ENCODE measurements at places on chromosomes 13 and 19.

- no peak for DNase-seq
Observed at GRCh38 chr13:60620611-60621395, 223.8 kb downstream of the TDRD3 start.

DNA sequence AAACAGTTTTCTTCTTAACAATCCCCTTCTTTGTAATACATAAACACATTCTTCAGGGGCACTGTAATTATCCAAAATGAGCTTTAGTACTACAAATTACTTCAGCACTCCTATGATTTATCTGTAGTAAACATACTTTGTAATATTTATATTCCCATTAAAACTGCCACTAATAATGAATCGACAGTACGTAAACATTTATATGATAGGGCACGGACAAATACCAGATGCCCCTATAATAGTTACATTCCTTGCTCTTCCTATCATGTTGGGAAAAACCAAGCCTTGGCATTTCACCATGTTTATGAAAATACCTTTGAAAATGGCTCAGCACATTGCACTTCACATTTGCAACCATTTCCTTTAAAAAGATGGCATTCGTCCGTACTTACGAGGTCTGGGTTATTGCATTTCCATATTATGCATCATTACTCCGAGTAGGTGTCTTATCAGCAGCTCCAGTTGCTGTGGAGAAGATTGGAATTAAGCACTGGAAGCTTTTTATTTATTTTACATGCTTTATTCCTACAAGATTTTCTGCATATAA is 1043.4 kb downstream of the DIAPH3 start:
- no peak for DNase-seq

GRCh38 chr19:58350871-58351557 is 2.3 kb downstream of the A1BG start:
- no peak for DNase-seq

GRCh38 chr13:109672545-109672944 is 113.8 kb downstream of the IRS2 start:
- DNase-seq, result no peak

DNA sequence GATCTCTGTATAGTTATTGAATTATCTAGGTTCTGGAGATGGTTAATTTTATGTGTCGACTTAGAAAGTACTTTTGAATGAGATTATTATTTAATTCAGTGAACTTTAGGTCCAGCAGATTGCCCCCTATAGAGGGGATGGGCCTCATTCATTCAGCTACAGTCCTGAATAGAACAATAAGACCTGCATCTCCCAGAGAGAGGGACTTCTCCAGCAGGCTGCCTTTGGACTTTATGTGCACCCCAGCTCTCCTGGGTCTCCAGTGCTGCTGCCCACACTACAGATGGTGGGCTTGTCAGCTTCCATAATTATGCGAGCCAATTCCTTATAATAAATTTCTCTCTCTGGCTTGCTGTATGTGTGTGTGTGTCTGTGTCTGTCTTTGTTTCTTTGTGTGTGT is 39.3 kb upstream of the KL start:
- no peak for DNase-seq

DNA sequence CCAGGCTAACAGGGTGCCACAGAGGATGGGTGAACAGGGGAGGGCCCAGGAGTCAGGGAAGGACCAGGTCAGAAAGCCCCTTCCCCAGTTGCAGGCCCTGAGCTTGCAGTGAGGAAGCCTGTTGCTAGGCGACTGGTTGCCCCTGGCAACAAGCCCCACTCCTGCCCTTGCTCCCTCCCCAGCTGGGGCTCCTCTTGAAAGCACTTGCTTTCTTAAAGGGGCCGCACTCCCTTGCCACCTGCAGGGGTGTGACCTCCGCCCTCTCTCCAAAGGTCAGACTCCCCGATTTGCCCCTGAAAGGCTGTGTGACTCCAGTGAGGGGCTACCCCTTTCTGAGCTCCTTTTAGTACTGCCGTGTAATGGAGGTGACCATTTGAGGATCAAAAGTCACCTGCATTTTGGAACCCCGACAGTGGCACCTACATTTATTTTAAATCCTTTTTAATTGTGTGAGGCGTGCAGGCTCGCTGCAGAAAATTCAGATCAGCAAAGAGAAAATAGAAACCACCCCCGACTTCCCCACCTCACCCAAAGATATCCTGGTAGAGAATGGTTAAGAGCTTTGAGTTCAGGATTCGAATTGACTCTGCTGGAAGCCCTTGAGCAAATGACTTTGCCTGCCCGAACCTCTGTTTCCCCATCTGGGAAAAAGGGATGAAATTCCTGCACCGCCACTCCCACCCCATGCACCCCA is 4.8 kb downstream of the FCHO1 start:
- no peak for DNase-seq

- no peak for DNase-seq
Observed at GRCh38 chr13:22126433-22127021, 455.7 kb downstream of the FGF9 start.

DNA sequence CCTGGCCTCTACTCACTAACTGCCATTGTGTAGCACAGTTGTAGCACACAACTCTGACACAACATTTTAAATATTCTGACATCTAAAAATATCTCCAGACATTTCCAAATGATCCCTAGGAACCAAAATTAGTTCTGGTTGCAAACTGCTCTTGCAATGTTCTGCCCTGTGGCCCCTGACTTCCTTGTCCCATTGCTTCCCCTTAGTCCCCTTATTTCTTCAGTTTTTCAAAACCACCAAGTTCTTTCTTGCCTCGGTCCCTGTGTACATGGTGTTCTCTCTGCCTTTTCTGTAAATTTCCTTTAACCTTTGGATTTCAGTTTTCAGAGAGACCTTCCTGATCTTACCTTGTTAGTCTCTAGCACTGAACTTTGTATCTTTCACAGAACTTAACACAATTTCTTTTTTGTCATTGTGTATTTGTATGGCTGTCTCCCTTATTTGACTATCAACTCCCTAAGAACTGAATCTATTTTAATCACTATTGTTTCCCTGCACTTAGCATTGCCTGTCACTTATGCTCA is 87.6 kb upstream of the MLNR start:
- no peak for DNase-seq

GRCh38 chr13:48086272-48086671 is 8.6 kb downstream of the MED4 start:
- no peak for DNase-seq

GRCh38 chr13:89763005-89763404 is 1584.5 kb upstream of the MIR17HG start:
- DNase-seq, result no peak

GRCh38 chr13:40434516-40435397 is 231.7 kb downstream of the FOXO1 start:
- no peak for DNase-seq

GRCh38 chr13:114198556-114198955 is 19.5 kb downstream of the CFAP97D2 start:
- DNase-seq, result no peak

GRCh38 chr13:48477191-48477855 is 55.6 kb downstream of the RCBTB2 start:
- no peak for DNase-seq

DNA sequence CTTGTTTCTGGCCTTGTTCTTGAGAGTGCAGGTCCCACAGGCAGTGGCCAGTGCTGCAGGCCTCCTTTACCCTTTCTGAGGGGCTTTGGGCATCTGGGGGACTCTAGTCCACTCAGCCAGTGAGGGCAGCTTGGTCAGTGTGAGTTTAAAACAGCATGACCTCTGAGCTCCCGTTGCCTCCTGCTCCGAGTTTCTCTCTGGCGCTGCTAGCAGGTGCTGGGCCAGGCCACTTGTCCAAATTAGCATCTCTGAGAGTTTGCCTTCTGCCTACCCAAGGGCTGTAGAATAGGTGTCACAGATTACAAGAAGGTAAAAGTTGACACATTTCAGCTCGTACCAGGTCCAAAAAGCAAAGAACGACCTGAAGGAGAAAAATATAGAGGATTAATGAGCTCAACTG is 105.9 kb downstream of the SIPA1L3 start:
- no peak for DNase-seq

GRCh38 chr13:46274094-46274698 is 62.5 kb downstream of the LRRC63 start:
- DNase-seq, result no peak

GRCh38 chr19:19610376-19611202 is 7.9 kb downstream of the PBX4 start:
- no peak for DNase-seq

DNA sequence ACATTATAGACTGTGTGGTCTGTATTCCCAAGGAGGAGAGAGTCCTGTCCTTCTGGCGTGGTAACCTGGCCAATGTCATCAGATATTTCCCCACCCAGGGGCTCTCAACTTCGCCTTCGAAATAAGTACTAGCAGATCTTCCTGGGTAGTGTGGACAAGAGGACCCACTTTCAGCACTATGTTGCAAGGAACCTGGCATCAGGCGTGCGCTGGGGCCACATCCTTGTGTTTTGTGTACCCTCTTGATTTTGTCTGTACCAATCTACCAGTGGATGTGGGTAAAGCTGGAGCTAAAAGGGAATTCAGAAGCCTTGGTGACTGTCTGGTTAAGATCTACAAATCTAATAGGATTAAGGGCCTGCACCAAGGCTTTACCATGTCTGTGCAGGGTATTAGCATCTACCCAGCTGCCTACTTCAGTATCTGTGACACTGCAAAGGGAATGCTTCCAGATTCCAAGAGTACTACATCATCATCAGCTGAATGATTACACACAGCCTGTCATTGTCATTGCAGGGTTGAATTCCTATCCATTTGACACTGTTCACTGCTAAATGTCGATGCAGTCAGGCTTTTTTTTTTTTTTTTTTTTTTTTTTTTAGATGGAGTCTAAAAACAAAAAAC is 148.0 kb downstream of the PRR20E start:
- no peak for DNase-seq

- DNase-seq, result no peak
Observed at GRCh38 chr13:39655041-39655568, 357 bp upstream of the COG6 start.

DNA sequence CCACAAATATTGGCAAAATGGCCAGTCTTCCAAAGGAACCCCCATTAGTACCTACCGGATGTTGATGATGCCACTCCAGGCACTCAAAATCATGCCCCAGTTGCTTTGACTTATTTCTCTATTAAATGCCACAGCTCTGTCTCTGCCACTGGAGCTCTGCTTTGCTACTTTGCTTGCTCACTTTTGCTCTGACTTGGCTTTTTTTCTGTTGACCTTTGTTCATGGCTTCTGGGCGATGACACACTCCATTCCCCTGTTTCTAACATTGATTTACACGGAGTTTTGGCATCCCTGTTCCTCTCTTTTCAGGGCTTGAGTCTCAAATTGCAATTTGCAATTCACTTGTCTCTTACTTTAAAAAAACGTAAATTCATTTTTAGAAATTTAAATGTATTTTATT is 217.1 kb upstream of the SPRY2 start:
- DNase-seq, result no peak

All from stimulated activated CD4-positive, alpha-beta T cell treated with anti-CD3 and anti-CD28 coated beads, TNF-alpha, amount 100 ng/mL, for 48 hours (primary cell).